ENCODE measurements at places on chromosomes 3 and 15.

DNA sequence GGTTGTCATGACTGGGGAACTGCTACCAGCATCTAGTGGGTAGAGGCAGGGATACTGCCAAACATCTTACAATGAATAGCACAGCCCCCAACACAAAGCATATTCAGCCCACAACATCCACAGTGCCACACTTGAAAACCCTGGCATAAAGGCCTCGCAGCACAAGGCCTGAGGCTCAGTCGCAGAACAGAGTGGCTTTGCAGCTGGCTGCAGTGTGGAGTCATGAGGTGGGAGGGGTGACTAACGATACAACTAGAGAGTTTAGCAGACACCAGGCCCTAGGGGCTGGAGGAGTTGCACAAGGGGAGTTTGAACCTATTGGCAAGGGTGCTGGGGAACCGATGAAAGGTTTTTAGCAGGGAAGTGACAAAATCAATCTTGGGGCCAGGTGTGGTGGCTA, 32.1 kb downstream of the GRK7 start:
- DNase-seq = no peak

GRCh38 chr15:82197733-82198594, 64.6 kb downstream of the EFL1 start:
- peak; percentile 39 for DNase-seq

DNA sequence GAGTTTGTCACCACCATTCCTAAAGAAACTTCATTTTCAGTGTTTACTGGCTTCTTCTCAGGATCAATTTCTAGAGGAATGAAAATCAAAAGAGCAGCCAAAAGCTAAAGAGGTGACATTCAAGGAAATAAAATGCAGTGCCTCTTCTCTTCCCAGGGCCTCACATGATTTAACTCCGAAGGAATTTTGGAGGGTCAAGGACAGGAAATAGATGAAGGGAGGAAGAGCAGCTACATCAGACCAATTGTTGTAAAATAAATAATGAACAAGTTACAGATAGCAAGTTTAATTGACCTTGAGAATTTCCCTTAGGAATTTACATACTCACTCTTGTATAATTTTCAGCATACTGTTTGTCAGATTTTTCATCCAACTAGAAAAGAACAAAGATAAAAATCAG, 78.1 kb downstream of the LRRFIP2 start:
- no peak for DNase-seq

DNA sequence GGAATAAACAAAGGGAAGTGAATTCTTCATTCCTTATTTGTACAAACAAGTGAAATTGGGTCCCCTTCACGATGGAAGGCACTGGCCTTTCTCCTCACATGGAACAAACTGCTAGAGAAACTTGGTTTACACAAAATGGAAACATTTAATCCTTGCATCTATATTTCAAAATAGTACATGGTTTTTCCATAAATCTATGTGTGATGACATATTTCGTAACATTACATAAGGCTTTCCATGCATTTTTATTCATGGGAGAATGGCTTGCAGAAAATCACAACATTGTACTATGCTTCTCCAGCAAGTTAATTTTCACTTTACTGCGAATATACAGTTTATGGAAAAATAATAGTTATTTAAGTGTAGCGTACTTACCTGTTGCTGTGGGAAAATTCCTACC, 81.0 kb upstream of the CDIN1 start:
- DNase-seq = no peak

All from T-helper 1 cell (primary cell).